ENCODE measurements at places on chromosomes 12 and 14.
A peak's percentile ranks its signal among the peaks of the same experiment; 100 is the strongest.

- DNase-seq = no peak
Measured at GRCh38 chr12:52351196-52352059, 15.9 kb downstream of the KRT85 start.

- DNase-seq = no peak
Measured at GRCh38 chr12:128840862-128841468, 12.3 kb upstream of the GLT1D1 start.

- DNase-seq = no peak
Measured at GRCh38 chr14:90483571-90483974, 86.7 kb downstream of the CALM1 start.

DNA sequence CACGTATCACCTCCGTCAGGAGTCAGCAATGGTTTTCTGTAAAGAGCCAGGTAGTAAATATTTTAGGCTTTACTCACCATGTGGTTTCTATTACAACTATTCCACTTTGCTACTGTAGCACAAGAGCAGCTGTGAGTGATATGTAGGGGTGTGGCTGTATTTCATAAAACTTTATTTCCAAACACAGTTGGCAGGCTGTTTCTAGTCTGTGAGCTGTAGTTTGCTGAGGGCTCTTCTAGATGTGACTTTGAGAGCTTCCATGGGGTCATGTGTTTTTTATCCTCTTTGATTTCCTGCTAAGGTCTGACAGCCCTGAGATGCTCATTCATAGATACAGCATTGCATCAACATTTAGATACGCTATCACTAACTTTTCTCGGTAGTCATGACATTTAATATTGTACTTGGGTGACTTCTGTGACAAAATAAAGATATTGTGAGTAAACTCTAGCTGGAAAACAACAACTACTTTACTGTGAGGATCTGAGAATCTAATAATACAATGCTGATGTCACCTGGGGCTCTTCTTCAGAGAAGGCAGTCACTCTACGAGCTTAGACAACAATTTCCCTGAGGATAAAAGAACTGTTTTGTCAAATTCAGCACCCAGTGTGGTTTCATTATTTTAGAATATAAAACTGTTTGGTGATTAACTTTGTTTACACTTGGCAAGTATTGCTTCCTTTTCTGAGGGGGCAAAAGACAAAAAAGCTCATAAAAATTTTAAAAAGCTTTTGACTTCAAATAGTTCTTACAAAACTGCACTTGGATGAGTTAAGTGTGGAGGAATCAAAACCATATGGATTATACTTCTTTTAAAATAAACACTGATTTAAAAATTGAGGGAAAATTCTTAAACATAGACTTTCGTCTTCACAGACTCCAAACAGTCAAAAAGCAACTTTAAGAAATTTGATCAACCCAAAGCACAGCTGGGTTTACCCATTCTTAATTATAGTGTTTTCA lies 231.2 kb upstream of the DCN start:
- DNase-seq = no peak

DNA sequence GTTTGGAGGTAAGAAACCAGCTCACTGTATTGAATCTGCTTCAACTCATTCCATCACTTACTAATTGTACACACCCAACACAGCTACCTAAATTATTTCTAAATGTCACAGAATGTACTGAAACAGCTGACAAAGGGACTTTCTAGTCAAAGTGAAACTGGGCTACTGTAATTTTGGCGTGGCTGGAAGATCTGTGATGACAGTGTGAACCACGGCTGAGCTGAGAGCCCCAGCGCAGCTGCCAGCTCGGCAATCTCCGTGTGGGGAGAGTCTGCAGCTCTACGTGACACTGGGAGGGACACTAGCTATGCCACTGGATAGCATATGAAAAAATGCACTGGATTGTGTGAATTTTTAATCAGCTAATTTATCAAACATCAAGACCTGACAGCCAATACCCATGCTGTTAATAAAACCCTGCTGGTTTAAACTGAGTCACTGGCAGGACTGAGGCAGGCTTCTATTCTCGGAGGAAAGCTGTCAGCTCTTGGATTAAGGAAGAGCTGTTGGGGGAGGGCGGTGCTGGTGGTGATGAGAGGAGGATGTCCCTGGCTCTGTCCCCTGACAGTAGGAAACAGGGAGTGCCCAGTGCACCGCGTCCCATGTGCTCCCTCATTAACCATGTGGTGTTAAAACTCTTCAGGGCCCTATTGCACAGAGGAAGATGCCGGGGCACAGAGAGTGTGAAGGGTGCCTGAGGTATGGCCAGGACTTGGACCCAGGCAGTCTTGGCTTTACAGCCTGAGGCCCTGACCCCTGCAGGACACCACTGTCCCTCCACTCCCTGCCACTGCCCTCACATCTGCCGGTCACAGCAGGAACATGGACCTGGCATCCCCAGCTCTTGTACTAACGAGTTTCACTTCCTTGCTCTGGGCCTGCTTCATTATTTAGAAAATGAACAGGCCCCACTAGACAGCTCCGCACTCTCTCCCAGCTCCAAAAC lies 13.3 kb downstream of the SLC15A4 start:
- DNase-seq = no peak

- no peak for DNase-seq
Measured at GRCh38 chr12:46946137-46946536, 120.3 kb upstream of the SLC38A4 start.

DNA sequence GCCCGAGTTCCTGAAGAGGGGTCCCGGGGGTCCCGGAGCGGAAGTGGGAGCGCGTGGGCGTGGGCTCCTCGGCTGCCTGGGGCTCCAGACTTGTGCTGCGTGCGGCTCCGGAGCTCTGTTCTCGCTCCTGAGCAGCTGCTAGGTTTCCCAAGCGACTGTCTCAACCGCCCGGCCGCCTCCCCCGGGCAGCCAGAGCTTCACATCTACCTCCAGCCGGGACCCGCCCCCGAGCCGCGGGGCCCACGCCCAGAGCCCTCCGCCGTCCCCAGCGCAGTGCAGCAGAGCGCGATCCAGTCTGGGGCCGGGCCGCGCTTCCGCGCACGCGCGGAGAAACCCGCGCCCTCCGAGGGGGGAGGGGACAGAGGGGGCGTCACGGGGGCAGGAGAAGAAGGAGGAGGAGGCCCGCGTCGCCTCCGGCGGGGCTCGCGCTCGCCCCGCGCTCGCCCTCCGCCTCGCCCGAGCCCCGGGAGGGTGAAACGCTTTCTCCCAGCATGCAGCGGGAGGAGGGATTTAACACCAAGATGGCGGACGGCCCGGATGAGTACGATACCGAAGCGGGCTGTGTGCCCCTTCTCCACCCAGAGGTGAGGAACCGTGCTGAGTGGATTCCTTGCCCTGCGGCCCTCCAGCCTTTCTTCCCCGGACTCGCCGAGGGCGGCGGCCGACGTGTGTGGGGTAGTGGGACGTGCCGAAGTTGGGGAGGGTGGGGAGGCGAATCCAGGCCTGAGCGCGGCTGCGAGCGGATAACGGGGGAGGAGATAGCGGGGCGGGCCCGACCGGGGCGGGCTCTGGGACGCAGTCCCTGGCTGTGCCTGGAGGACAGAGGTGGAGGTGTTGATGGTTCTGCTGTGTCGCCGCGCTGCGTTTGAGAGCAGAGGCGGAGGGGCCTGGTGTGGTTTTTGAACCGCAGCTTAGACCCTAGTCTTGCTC lies at the start of gene ZDHHC17:
ZDHHC17 (plus strand) TSS at position 370 of the 930 bp plus-strand sequence; CDS start at position 492, 122 bp downstream.
- DNase-seq = peak; percentile 93

All from liver (tissue), 10 donors.